K562 (cell line): ENCODE measurements at places on chromosomes 11 and 22. TPM values are rescaled to one million over a fixed set of nuclear protein-coding genes. Genes with fewer than 3 reads are reported as not detected.

- no peak for DNase-seq
These were observed 18.0 kb upstream of the EIF3D start for GRCh38 chr22:36546932-36547331.

The SCGB1A1 gene
- not detected in 2 replicates for polyA plus RNA-seq

The HTR3A gene
- polyA plus RNA-seq: not detected in 2 replicates

- no peak for DNase-seq
These were observed 1.0 kb downstream of the ZNF70 start for GRCh38 chr22:23749841-23750301.
